IMR-90 (cell line): ENCODE measurements at places on chromosomes 3 and 15.

GRCh38 chr3:14646589-14647413 lies 4.8 kb upstream of the CCDC174 start:
- no peak for DNase-seq

GRCh38 chr3:136995652-136996051 lies 37.9 kb downstream of the IL20RB start:
- no peak for DNase-seq

DNA sequence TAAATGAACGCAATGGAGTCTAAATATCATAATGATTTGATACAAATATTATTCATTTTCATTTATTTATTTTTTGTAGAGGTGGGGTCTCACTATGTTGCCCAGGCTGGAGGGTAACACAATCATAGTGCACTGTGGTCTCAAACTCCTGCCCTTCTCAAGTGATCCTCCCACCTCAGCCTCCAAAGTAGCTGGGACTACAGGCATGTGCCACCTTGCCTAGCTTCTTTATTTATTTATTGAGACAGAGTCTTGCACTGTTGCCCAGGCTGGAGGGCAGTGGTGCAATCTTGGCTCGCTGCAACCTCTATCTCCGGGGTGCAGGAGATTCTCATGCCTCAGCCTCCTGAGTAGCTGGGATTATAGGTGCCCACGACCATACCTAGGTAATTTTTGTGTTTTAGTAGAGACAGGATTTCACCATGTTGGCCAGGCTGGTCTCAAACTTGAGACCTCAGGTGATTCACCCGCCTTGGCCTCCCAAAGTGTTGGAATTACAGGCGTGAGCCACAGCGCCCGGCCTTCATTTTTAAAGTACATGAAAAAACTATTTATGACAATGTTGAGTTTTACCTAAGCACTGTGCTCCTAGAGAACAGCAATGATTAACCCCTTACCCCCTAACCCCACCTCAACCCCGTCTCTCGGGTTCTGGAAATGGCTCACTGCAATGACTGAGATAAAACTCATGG lies 4.0 kb upstream of the AEN start:
- no peak for DNase-seq

DNA sequence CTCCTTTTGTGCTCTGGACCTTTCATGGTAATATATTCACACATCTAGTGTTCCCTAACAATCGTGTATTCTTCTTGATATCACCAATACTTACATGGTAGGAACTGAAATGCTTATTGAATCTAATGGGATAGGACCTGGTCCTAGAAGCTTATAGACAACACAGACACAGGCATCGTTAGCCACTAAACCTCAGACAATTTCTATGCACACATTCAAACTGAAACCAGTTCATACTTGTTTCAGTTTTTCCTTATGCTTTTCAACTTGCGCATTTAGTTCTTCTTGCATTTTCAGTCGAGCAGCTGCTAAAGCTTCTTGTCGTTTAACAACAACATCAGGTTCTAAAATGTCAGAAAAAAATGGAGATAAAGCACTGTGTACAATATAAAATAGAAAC lies 2.3 kb downstream of the SELENOS start:
- DNase-seq = no peak

DNA sequence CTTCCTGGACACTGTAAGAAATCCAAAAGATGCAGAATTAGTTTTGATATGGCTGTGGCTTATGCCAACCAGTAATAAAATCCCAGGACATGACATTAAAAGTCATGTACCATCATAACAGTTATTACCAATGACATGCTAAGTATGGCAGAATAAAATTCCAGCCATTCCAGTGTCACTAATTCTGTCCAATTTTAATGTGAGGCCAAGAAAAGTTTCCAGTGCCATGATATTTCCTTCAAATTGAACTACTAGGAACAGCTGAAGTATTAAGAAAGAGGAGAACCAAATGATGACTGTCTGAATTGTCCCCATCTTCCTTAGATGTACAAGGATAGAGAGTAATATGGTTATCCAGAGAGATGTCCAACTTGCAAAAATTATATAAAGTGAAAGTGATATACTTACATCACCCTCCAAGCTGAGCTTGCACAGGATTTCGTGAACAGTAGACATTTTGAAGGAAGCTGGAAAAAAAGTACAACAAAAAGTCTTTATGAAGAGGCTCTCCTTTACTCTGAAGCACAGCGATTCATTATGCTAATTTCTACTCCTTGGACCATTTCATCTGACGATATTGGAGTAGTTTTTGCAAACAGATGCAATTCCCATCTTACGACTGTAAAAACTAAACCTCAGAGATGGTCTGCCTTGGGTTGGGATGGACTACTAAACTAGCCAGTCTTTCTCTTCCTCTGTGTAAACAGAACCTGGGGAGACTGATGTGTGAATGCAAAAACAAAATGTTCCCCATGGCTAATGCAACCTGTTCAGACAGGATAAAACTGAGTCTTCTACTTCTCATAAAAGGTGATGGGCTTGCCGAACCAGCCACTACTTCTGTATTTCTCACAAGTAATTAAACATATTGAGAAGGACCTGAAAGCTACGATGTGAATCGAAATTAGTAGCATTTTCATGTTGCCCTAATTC lies 11.9 kb downstream of the ANXA2 start:
- no peak for DNase-seq
